MG63 (cell line): ENCODE measurements at places on chromosomes 1 and 21. TPM values are rescaled to one million over a fixed set of nuclear protein-coding genes. Genes with fewer than 3 reads are reported as not detected.

DNA sequence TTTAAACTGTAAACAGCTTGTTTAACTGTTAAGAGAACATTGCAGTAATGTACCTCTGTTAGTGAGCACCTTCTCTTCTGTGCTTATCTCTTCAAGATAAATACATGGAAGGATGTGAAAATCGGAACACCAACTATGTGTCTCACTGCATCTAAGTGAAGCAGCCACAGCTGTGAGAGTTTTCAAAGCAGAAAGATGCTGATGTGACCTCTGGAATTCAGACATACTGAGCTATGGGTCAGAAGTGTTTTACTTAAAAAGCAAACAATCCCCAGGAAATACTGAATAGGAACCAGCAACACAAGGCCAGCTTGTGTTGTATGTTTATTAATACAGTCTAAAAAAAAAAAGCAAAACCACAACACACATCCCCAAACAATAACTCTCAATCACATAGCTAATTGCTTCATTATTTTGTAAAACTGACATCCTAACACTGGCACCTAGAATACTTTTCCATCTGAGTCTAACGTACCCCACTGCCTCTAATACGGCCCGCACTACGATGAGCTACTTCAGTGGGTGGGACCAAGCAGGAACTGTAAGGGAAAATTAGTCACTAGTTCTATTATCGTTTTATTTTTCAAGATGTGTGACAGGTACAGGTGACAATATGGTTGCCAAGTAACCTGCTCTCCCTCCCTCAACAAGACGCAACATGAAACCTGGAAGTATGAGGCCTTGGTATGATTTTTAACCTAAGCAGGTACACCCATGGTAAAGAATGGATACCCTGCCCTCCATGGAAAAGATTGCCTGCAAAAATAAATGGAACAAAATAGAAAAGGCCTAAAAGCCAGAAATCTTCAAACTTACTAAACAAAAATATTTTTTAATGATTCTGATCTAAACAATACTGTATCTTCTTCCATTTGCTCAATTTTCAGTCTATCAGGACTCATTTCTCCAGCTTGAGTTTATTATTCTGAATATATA lies 13.9 kb downstream of the ERRFI1 start:
- DNase-seq: no peak

DNA sequence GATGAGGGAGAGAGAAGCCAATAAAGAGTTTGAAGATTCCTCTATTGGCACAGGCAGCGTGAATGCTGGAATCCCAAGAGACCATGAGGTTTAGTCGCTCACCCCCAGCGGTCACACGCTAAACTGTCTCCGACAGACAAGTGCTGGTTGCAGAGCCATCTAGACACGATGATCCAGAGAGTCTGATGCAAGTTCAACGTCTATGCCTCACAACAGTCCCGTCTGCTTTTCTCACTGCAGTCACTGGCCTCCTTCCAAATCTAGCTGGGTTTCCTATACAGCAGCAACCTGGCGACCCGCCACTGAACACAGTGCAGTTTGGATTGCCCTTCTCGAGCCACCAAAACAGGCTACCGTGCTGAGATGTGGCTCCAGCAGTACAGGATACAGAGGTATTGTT lies 98.6 kb upstream of the KRTAP19-8 start:
- DNase-seq: peak; percentile 45

DNA sequence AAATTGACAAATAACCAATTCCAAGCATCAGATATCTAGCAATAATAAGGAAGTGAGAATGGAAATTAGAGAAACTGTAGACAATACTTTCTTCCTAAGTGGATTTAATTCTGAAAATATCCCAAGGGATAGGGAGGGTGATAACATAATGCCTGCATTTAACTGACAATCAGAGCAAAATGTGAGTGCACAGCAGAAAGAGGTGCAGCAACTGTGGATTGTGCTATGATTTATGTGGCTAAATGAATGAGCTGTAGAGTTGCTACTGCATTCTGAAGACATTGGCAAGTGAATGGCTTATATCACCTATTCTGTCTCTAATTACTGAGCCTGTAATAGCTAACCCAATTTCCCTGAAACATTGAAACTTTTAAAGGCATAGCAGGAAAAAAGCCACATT lies 39.0 kb downstream of the OLFM3 start:
- no peak for DNase-seq

GRCh38 chr1:54287801-54288211 lies 87.8 kb downstream of the MRPL37 start:
- DNase-seq: no peak

DNA sequence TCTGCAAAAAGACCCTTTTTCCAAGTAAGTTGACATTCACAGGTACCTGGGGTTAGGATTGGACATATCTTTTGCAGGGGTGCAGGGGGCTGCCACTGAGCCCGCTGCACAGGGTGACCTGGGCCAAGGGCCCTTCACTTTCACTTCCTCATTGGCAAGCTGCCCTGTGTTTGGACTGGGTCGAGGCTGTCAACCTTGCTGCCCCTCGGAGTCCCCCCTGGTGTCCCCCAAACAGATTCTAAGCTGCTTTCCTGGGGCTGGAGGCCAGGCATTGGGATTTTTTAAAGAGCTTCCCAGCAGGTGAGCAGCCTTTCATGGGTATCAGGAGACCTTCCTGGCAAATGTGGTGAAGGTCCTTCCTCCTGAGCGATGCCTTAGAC lies 7.9 kb upstream of the UMODL1 start:
- DNase-seq: no peak

DNA sequence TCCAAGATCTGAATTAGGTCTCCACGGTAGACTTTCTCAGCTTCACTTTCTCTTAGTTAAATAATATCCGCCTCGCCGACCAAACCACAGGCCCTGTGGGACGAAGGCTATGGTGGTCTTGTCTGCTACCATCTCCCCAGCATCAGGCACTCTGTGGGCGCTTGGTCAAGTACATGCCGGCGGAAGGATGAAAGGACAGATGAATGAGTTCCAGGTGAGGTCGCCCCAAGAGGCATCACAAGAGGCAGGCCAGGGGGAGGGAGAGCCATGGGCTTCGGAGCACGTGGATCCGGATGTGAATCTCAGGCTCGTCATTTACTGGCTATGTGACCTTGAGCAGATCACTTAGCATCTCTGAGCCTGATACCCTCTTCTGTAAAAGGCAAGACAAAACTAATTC lies 33.5 kb downstream of the ECE1 start:
- DNase-seq: no peak

DNA sequence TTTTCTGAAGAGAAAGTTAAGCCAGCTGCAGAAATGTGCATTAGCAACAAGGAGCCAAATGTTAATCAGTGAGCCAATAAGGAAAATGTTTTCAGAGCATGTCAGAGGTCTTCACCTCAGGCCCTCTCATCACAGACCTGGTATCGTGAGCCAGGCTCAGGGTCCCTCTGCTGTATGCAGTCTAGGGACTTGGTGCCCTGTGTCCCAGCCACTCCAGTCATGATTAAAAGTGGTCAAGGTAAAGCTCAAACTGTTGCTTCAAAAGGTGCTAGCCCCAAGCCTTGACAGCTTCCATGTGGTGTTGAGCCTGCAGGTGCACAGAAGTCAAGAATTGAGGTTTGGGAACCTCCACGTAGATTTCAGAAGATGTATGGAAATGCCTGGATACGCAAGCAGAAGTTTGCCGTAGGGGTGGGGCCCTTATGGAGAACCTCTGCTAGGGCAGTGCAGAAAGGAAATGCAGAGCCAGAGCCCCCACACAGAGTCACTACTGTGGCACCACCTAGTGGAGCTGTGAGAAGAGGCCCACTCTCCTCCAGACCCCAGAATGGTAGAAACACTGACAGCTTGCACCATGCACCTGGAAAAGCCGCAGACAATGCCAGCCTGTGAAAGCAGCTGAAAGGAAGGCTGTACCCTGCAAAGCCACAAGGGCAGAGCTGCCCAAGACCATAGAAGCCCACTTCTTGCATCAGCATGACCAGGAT lies 1128.7 kb downstream of the AMY1C start:
- DNase-seq: peak; percentile 2

DNA sequence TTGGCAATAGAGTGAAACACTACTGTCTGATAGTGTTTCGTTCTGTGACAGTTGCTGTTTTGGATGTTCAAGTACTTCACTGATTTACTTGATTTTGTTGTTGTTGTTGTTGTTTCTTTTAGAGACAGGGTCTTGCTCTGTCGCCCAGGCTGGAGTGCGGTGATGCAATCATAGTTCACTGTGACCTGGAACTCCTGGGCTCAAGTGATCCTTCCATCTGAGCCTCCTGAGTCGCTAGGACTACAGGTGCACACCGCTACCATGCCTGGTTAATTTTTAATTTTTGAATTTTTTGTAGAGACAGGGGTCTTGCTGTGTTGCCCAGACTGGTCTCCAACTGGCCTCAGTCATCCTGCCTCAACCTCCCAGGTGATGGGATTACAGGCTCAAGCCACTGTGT lies 2.3 kb downstream of the ATF6 start:
- DNase-seq: no peak

NEXN gene
- total RNA-seq: 2.4 and 3.3 TPM in 2 replicates

MAP1LC3C gene
- 2.2 and 3.3 TPM in 2 replicates for total RNA-seq

S100A14 gene
- 1.3 TPM in 1 of 2 replicates, not detected in the other for total RNA-seq
